Esophagus squamous epithelium (tissue), 5 donors: ENCODE measurements at places on chromosomes 11 and 22.

GRCh38 chr11:115906171-115906570, 402.0 kb upstream of the CADM1 start:
- no peak for DNase-seq

DNA sequence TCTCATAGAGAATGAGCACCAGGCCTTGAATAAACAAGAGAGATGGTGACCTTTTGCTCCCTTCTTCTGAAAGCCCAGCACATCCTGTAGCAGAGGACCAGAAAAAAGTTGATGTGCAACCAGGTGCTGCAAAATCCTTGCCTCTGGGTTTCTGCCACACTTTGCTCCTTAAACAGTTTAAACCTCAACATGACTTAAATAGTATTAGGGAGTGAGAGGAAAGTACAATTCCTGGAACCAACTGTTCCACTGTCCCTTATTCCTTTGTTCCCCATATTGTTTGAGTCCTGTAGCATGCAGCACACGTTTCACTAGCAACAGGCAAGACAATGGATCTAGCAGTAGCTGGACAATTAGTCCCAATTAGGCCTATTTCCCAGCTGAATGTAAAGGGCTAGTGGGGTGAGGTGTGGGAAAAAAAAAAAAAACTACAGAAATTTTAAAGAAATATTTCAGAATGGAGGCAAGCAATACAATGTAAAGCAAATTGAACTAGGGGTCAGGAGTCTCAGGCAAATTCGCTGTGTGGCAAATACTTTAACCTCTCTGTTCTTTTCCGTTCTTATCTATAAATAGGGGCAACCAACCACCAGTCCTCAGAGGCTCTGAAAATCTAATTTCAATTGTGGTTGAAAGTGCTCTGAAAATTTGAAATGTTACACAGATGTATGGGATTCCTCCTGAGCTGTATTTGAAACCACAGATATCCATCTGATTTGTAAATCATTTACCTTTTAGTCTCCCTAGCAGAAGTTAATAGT, 6.6 kb downstream of the MPPED2 start:
- DNase-seq = no peak

- DNase-seq = no peak
Measured at GRCh38 chr11:10478066-10478465, 23.0 kb downstream of the AMPD3 start.

DNA sequence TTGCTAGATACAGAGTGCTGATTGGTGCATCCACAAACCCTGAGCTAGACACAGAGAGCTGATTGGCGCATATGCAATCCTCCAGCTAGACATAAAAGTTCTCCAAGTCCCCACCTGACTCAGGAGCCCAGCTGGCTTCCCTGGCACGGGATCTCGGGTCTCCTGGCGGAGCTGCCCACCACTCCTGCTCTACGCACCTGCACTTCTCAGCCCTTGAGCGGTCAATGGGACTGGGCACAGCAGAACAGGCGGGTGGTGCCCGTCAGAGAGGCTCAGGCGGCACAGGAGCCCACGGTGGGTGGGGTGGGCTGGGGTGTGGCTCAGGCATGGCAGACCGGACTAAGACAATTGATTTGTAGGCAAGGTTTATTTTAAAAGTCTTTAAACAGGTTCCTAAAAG, 1365.5 kb downstream of the FAM181B start:
- no peak for DNase-seq

GRCh38 chr22:19873960-19874306, 19.3 kb upstream of the GNB1L start:
- DNase-seq = no peak

DNA sequence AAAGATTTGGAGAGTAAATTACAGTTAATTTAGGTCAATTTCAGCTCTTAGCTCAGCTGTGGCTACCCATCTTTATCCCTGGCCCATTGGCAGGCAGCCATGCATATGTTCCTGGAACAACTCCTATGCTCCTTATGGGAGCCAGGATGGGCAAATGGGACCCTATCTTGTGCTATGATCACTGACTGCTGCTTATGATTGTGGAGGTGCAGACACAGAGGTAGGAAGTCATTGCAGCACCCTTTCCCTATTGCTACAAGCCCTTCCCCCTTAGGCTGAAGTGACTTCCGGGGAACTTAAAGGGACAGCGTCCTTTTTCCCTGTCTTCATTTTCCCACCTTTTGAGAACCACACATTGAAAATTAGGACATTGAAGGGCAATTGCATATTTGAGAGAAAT, 112.7 kb downstream of the FCHSD2 start:
- DNase-seq = no peak

- DNase-seq = no peak
Measured at GRCh38 chr11:133659538-133660201, 127.4 kb upstream of the OPCML start.

- DNase-seq = no peak
Measured at GRCh38 chr22:17085277-17086181, 729 bp downstream of the IL17RA start.

GRCh38 chr11:128610721-128611617, 23.6 kb upstream of the ETS1 start:
- peak; percentile 40 for DNase-seq
